ENCODE measurements at places on chromosomes 5 and 9.

- DNase-seq, result no peak
Measured at GRCh38 chr5:66912787-66913186, 283.8 kb downstream of the CD180 start.

DNA sequence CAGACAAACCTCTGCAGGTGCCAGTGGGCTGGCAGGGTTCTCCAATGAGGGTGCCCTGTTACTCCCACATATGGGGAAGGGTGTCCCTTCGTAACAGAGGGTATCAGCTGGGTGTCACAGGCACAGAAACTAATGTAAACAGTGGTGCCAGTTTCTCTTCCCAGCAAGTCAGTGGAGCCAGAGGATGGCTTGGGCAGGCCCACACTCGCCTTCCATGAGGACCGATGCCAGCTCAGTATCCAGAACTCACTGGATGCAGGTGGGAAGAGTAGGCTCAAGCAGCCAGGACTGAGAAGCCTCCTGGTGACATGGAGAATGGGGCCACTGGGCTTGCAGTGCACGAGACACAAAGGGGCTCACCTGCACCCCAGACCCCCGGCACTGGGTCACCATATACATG, 30.4 kb downstream of the FSTL4 start:
- DNase-seq, result no peak

GRCh38 chr9:35619800-35620158, 1.6 kb upstream of the CD72 start:
- peak; percentile 33 for DNase-seq

DNA sequence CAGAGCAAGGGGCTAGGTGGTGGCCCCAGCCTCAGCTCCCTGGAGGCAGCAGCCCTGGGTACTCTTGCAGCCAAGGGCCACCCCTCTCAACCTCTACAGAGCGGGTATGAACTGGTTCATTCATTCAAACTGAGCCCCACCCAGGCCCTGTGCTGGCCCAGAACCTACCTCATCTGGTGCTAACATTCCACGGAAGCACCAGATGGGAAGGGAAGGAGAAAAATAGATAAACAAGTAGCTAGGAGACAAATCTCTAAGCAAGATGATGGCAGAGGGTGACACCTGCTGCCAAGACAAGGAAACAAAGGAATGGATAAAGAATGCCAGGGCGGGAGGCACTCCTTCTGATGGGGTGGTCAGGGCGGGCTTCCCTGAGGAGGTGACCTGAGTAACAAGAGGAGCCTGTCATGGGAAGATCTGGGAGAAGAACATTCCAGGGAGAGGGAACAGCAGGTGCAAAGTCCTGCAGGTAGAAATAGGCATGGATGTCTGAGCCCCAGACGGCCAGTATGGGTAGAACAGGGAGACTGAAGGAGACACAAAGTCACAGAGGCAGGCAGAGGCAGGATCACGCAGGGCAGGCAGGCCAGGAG, 6.1 kb downstream of the ST6GALNAC4 start:
- DNase-seq, result no peak

- DNase-seq, result peak; percentile 31
Measured at GRCh38 chr5:76083555-76084495, 642 bp downstream of the SV2C start.

- DNase-seq, result no peak
Measured at GRCh38 chr5:1659100-1659981, 135.6 kb upstream of the LPCAT1 start.

DNA sequence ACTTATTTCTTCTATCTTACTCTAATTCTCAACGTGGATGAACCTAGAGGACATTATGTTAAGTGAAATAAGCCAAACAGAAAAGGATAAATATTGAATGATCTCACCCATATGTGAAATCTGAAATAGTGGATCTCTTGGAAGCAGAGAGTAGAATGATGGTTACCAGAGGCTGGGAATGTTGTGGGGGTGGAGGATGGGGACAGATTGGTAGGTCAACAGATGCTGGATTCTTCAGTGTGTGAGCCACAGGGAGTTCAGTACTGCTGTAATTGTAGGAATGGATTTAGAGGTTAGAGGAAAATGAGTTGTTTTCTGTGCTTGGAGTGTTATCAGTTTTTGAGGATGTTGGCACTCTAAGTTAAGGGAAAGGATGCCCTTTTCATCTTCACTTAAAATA, 190.6 kb downstream of the FBXL7 start:
- DNase-seq, result no peak

DNA sequence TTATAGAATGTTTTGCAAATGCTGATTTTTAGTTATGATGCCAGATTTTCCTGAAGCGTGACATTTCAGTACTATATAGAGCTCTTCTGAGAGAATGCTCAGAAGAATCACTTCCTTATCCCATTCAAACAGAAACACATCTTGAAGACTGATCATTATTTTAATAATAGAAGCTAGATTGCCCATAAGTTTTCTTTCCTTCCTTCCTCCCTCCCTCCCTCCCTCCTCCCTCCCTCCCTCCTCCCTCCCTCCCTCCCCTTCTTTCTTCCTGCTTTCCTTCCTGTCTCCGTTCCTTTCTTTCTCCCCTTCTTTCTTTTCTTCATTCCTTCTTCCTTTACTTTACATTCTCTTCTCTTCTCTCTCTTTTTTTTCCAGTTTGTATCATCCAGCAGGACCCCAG, 767.4 kb downstream of the IRX1 start:
- no peak for DNase-seq

GRCh38 chr5:72035831-72036230, 71.4 kb upstream of the MAP1B start:
- DNase-seq, result no peak

GRCh38 chr5:76870046-76870445, 20.2 kb downstream of the S100Z start:
- no peak for DNase-seq

- no peak for DNase-seq
Measured at GRCh38 chr5:6601271-6601670, 31.6 kb downstream of the NSUN2 start.

DNA sequence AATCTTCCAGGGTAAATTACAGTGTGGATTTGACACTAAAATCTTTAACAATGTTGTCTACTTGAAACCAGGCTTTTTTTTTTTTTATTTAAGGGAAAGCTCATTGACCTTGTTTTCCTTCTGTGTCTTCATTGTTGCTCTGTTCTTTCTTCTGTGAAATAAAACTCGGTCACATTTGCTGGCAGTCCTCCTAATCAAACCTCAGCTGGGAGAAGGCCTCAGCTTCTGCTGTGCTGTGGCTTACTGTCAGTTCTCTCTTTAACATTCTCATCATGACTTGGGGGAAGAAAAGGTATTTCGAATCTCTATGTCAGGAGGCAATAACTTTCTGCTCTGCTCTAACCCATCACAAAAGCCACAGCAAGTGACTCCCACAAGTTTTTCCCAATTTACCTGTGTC, 268.9 kb downstream of the ZNF608 start:
- no peak for DNase-seq

DNA sequence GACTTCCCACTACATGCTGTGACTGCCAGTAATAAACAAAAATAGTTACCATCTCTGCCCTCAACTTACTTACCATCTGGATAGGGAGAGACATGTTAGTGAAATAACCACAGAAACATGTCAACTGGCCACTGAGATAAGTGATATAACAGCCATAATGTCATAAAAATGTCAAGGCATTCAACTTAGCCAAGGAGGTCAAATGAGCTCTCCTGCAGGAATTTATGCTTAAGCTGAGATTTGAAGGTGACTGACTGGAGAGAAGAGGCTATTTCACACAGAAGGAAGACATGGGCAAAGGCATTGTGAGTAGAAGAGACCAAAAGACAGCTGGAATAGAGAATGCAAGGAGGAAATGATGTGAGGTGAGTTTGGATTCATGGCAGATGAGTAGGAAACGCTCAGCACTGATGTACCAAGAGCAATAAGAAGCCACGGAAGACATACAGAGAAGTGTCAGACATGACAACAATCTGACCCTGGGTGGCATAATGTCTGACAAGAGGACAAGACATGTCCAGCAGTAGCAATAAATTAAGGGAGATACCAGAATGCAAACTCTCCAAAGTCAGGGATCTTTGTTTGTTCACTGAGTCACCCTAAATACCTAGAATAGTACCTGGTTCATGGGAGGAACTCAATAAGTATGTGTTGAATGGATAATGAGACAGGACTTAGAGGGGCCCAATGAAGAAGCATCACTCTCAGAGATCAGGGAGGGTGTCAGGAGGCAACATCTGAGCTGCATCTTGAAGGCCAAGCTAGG, 318.8 kb downstream of the ACTL7B start:
- DNase-seq, result no peak

- no peak for DNase-seq
Measured at GRCh38 chr5:157582731-157583620, 7.4 kb upstream of the ADAM19 start.

GRCh38 chr9:115068031-115068430, 49.9 kb downstream of the TNC start:
- no peak for DNase-seq

- no peak for DNase-seq
Measured at GRCh38 chr9:96871176-96871575, 16.9 kb upstream of the ZNF782 start.

DNA sequence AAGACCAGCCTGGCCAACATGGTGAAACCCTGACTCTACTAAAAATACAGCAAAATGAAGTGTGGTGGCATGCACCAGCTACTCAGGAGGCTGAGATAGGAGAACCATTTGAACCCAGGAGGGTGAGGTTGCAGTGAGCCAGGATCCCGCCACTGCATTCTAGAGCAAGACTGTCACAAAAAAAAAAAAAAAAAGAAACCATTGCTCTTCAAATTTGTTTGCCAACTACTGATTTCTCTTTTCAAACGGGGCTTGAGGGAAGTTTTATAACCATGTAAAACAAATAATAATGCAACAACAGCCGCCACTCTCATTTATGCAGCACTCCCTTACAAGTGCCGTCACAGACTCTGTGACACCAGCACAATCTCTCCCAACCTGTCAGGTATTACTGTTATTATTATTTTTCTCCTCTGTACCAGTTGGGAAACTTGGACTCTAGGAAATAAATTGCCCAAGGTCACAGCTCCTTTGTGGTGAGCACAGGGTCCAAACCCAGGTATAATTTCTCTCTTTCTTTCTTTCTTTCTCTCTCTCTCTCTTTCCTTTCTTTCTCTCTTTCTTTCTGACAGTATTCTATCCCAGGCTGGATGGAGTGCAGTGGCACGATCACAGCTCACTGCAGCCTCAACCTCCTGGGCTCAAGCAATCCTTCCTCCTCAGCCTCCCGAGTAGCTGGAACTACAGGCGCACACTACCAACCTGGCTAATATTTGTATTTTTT, 25.4 kb downstream of the SERINC5 start:
- no peak for DNase-seq

DNA sequence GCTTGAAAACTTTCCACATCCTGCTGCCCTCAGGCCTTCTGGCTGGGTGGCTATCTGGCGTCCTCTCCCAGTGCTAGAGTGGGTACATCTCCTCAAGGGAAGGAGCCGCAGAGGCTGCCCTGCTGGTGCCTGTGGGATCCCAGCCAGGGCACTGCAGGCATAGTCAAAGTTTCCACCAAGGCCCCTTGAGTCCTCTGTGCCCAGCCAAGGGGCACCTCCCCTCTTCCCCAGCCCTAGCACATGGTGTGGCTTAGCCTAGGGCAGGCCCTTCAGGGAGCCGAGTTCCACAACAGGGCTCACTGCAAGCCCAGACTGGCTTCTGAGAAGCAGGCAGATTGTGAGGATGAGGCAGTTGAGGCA, 103.2 kb downstream of the RGS3 start:
- DNase-seq, result no peak

- DNase-seq, result no peak
Measured at GRCh38 chr5:52603778-52604554, 183.8 kb upstream of the ITGA1 start.

GRCh38 chr9:17624571-17624970, 45.7 kb downstream of the SH3GL2 start:
- DNase-seq, result no peak

DNA sequence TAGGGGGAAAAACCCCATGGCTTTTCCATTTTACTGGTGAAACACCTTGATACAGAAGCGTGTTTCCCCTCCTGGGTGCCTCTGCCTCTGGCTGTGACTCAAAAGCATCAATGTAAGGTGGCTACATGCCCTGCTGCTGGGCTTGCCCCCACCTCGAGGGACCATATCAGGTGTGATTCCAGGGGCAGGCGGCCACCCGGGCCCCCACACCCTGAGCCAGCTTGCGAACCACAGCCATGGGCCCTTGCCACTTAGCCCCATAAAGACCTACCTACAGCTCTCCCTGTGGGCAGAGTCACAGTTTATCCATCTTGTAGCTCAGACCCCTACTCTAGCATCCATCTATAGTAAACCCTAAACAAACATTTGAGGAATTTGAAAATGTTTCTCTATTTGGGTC, 10.8 kb downstream of the SHC3 start:
- DNase-seq, result no peak

DNA sequence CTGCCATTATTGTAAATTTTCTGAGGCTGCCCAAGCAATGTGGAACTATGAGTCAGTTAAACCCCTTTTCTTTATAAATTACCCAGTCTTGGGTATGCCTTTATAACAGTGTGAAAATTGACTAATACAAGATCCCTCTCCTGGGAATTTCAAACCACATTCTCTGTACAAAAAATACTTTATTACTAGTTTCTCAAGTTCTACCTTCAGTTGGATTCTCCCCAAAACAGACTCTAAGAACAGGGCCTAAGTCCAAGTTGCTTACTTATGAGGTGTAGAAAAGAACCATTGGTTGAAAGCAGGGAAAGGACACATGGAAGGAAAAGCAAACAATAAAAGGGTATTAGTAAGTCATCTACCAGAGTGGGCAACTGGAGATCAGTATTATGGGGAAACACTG, 343.2 kb downstream of the TMEM232 start:
- DNase-seq, result no peak

- peak; percentile 26 for DNase-seq
Measured at GRCh38 chr5:155025895-155026294, 12.3 kb downstream of the KIF4B start.

GRCh38 chr5:170471551-170472178, 32.2 kb upstream of the KCNIP1 start:
- DNase-seq, result no peak

GRCh38 chr9:81771571-81771970, 82.2 kb upstream of the TLE1 start:
- no peak for DNase-seq

- DNase-seq, result no peak
Measured at GRCh38 chr5:126801174-126801991, 24.4 kb downstream of the LMNB1 start.

DNA sequence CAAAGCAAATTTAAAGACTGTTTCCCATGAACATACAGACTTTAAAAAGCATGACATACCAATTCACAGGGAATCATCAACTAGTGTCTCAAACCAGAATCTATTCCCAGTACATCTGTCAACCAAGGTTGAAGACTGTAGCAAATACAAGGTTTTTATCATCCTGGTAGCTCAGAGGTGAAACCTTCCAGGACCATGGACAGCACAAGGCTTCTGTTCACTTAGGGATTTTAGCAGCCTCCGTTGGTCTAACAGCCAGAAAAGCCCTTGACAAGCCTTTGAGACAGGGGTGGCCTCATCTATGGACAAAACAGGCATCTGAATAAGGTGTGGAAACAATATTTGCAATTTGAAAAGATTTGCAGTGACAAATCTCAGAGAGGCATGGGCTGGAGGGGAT, 119.0 kb downstream of the TRIM32 start:
- DNase-seq, result no peak

GRCh38 chr5:81688215-81688614, 62.7 kb downstream of the SSBP2 start:
- no peak for DNase-seq

GRCh38 chr5:81195335-81195929, 37.7 kb upstream of the CKMT2 start:
- no peak for DNase-seq

- peak; percentile 83 for DNase-seq
Measured at GRCh38 chr5:150544611-150545219, 36.8 kb downstream of the NDST1 start.
